ENCODE measurements at places on chromosomes 5 and 9.

GRCh38 chr5:79495311-79495710 is 18.6 kb downstream of the HOMER1 start:
- no peak for DNase-seq

- peak; percentile 12 for DNase-seq
Observed at GRCh38 chr5:35884191-35884769, 27.6 kb downstream of the IL7R start.

DNA sequence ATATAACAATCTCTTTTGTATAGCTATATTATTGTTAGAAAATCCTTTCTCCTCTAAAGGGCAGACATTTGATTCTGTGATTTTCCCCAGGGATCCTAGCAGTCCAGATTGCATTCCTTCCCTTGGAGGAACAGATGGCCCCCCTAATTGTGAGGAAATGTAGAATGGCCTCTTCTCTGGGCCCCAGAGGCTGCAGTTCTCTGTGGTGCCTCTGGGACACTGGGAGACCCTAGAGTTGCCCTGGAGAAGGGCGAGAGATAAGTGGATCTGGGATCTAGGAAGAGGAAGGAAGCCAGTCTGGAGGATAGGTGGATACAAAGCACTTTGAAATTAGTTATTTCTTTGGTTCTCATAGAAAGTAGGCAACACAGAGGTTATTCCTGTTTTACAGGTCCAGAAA is 1.9 kb upstream of the HINT2 start:
- no peak for DNase-seq

GRCh38 chr5:54909911-54910870 is 75.2 kb downstream of the ESM1 start:
- DNase-seq: no peak

DNA sequence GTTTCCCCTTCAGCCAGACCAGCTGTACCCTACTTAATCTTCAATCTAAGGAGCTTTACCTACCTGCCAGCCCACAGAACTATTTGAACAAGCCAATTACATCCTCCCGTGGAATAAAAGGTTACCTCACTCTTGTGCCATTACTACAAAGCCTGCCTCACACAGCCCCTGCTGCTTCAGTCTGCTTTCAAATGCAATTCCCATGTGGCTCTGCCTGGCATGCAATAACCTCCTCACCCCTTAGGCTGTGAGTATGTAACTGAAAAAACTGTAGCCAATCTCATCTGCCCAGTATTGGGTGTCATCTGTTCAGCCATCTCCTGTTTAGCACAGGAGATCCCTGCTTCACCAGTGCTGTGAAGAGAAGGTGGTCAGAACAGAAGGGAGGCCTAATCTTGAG is 6.1 kb upstream of the GCNT1 start:
- no peak for DNase-seq

DNA sequence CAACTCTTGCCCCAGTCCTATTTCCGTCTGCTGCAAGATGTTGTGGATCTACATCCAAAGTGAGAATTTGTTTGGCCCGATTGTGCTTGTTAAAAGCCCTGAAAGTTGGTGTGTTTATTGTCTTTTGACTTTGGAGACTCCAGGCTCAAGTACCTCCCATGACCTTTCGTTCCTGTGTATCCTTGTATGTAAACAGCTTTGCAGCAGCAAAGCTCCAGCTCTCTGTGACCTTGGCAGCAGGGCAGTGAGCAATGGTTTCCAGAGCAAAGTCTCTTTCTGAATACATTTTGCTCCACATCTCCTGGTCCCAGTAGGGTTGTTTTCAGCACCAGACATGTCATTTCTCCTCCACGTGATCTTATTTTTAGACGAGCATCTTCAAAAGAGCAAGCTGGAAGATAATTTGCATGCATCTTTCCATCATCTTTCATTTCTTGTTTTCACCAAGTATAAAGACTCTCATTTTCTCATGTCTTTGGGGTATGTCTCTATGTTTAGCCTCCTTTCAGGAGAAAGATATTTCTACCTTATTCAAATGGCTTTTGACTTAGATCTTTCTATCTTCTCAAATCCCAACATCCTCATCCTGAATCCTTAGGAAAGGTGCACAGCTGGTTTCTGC is 68.1 kb upstream of the ERCC6L2 start:
- DNase-seq: no peak

DNA sequence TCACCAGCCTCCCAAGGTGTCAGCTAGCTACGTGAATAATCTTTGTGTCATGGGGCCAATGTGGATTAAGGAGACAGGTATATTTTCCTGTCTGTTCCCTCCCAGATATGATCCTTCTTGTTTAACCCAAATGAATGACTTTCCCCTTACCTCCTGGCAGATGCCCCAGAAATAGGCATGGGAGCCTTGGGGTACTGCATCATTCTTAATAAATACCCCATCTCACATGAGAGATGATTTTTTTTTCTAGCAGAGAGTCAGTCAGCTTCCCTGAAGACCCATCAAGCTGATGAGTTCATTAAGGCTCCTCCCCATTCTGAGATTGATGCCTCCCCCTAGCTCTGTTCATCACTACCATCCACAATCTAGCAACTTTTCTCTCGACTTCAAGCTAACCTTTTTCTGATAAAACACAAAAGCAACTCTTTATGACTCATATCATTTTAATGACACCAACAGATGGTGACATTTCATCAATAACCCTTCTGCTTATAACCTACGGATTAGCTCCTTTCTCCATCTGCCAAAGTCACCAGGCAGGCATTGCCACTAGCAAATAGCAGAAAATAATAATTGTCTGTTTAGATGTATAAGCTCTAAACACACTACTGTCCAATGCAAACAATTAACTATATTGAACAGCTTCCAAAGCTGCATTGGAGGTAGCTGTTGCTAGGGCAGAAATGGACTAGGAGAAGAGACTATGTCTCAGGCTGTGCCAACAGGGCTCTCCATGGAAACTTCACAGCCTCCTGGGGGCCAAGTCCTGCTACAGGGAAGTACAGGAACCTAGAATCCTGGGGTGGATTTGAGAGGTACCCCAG is 143.7 kb downstream of the ACER2 start:
- DNase-seq: no peak

DNA sequence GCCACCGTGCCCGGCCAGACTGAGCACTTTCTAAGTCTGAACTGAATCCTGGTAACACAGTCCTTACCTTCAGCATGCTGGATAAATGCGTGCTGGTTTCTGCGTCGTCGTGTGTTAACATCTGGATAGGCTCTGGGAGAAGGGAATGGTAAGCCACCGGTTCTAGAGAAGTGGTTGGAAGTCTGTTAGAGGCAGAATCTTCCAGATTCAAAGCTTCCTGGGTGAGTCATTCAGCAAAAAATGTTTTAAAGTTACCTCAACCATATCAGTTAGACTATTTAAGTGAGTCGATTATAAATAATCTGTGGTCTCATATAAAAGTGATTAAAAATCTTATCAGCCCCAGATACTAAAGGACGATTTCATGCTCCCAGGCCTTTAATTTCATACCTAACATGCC is 256.5 kb upstream of the NFIL3 start:
- no peak for DNase-seq

DNA sequence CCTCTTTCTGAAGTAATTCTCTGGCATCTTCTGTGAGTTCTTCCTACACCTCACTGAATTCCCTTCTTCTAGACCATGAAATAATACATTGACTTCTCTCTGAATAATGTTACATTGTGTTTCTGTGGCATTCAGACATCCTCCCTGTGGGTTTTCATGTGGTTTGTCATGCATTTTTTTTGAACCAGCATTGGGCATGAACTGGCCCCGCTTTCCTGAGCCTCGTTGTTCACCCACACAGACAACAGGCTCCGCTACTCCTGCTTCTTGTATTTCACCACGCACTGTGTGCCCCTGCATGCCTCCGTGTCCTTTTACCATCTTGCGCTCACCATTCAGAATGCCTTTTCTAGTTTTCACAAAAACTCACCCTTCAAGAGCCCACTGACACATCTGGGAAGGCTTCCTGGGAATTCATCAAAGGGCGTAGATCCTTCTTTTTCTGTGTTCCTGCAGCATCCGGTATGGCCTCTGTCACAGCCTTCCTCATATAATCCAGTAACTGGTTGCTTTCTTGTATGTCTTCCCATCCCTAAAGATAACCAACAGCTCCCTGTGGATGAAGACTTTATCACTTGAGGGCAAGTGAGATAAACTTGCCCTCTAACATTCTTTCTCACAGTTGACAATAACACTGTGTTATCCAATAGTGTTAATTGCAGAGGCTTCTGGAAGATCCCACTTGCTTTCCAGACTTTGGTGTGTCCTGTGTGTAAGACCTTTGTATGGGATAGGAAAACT is 51.5 kb upstream of the ADAMTSL1 start:
- DNase-seq: no peak

- no peak for DNase-seq
Observed at GRCh38 chr5:112635276-112635675, 102.4 kb upstream of the APC start.

- no peak for DNase-seq
Observed at GRCh38 chr5:138748630-138749081, 4.6 kb upstream of the CTNNA1 start.

DNA sequence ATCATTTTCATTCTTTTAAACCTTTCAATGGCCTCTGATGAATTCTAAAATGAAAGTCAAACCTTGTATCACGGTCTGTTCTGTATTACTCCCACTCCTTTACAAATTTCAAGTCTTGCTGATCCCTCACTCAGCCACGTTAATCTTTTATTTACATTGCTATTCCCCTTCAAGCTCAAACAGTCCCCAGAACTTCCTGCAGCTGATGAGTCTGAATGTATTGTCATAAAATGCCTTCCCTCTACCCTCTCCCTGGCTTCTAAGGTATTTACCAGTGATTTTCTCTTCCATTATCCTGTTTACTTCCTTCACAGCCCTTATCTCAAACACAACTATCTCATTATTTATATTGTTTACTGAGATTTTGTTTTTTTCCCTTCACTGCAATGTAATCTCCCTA is 562.3 kb upstream of the C9orf72 start:
- DNase-seq: no peak

DNA sequence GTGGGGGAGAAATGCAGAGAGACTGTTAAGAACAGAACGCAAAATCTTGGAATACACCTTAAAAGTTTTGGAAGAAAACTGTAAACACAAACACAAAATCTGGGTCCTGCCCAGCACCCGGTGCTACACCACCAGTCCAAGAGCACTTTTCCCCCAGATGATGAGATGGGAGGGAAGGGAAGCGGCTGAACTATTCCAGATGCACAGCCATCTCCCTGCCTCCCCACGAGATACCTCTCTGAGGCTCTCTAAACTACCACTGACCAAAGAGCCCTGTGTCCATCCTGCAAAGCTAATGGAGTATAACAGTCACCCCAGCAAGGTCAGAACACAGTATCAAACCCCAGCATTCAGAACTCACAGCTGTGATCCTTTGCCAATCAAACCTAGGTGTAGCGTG is 8.0 kb downstream of the SPARC start:
- no peak for DNase-seq

- DNase-seq: no peak
Observed at GRCh38 chr5:95927927-95928723, 33.5 kb downstream of the ELL2 start.

- DNase-seq: no peak
Observed at GRCh38 chr5:135065306-135066265, 31.6 kb upstream of the PITX1 start.

GRCh38 chr9:36192196-36192595 is 1.5 kb downstream of the CLTA start:
- DNase-seq: no peak

- no peak for DNase-seq
Observed at GRCh38 chr5:74201334-74202081, 439.0 kb downstream of the ENC1 start.

- no peak for DNase-seq
Observed at GRCh38 chr5:172952034-172952511, 7.2 kb upstream of the RPL26L1 start.

- no peak for DNase-seq
Observed at GRCh38 chr9:70030156-70030555, 13.5 kb upstream of the MAMDC2 start.

GRCh38 chr5:178667101-178667500 is 40.3 kb upstream of the CLK4 start:
- no peak for DNase-seq

- DNase-seq: no peak
Observed at GRCh38 chr5:119353686-119354366, 2.0 kb upstream of the TNFAIP8 start.

DNA sequence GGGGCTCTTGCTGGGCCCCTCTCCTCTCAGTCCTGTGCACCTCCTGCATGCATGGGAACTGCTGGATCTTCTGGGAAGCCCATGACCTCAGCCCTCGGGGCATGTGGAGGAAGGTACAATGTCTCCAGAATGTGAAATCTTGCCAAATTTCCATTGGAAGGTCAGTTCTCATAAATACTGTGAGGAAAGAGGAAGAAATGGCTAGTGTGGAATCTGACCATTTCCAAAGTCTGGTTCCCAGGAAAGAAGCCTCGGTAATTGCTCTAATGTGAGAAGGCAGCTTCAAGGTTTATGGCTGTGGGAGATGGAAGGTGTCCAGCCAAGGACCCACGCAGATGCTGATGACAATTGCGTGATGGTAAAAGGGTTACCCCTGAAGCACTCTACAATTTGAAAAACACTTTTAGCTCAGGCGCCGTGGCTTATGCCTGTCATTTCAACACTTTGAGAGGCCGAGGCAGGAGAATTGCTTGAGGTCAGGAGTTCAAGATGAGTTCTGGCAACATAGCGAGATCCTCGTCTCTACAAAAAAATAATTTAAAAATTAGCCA is 8.1 kb upstream of the IL17B start:
- no peak for DNase-seq

DNA sequence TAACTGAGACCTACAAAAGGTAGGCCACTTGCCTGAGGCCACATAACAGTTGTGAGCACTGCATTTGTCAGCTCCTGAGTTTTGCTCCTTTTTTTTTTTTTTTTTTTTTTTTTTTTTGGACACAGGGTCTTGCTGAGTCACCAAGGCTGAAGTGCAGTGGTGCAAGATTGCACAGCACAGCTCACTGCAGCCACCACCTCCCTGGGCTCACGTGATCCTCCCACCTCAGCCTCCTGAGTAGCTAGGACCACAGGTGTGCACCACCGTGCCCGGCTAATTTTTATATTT is 37.1 kb downstream of the LAMC3 start:
- no peak for DNase-seq

- no peak for DNase-seq
Observed at GRCh38 chr5:172042183-172042582, 35.7 kb upstream of the FBXW11 start.

DNA sequence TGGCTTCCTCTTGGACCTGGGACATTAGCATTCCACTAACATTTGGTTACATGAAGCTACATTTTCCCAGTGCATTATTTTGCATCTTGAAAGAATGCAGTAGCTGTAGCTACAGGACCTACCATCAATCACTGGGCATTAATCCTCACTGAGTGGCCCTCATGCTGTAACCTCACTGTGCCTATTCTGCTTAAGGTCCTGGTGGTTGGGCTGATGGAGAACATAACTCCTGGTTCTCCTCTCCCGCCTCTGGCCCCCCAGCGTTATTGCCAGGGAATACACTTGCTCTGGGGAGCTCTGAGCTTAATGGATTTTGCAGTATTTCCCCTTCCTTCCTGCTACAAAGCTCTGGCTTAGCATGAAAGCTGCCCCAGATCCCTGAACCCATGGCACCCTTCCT is 111.5 kb upstream of the EQTN start:
- no peak for DNase-seq
